ENCODE measurements at places on chromosomes 6 and 20.

DNA sequence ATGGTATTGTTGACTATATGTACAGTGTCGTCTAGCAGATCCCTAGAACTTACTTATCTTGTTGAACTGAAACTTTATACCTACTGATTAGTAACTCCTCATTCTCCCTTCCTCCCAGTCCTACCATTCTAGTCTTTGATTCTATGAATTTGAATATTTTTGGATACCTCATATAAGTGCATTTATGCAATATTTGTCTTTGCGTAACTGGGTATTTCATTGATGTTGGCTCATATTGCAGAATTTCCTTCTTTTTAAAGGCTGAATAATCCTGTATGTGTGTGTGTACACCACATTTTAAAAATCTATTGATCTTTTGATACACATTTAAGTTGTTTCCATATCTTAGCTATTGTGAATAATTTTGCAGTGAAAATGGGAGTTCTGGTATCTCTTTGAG is 119.9 kb downstream of the SOX4 start:
- DNase-seq, result no peak

DNA sequence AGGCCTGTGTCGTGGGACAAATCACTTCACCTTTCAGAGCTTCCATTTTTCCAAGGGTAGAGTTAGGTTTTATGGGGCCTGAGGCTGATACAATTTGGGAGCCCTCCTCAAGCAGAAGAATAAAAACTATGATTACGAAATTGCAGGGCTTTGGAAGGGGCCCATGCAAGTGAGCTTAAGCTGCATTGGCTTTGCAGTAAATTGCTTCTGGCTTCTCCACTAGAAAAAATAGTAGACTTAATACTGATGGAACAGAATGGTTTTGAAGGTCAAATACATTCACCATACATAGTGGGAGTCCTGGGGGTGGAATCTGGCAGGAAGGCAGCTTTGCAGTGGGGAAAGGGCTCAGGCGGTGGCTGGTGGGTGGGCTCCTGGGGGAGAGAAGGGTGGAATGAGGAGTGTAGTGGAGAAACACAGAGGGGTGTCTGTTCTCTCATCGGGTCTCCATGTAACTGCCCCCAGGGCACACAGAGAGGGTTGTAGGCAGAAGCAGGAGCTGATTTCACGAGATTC is 55.9 kb upstream of the RNF24 start:
- no peak for DNase-seq

- peak; percentile 25 for DNase-seq
These were observed 21.6 kb upstream of the MTRF1L start for GRCh38 chr6:153023977-153024708.

GRCh38 chr20:12528591-12529041 is 480.2 kb upstream of the SPTLC3 start:
- no peak for DNase-seq

DNA sequence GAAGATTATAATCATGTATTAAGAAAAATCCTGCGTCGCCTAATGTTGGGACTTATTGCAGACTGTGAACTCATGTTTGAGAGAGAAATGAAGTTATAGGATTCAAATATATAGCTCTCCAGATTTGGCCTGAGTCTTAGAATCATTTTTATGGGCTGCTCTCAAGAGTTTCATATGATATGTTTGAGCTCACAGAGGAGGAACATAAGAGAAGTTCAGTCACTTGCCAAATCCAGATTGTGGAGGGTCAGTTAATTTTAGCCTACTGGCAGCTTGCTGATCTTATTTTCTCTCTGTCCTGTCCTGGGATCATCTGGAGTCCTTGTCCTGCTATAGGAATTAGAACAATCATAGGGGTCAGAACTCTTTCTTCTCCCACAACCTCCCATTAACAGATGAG is 186.1 kb upstream of the SUPT3H start:
- no peak for DNase-seq

GRCh38 chr6:107737397-107737793 is 86.7 kb downstream of the SCML4 start:
- DNase-seq, result no peak

GRCh38 chr6:156347656-156348055 is 429.5 kb upstream of the ARID1B start:
- no peak for DNase-seq
